ENCODE measurements at places on chromosomes 16 and 17. TPM values are rescaled to one million over a fixed set of nuclear protein-coding genes. Genes with fewer than 3 reads are reported as not detected.

G6PC1 gene
- total RNA-seq = not detected

CES3 gene
- total RNA-seq = not detected

CBX2 gene
- 4.6 TPM for total RNA-seq

DNA sequence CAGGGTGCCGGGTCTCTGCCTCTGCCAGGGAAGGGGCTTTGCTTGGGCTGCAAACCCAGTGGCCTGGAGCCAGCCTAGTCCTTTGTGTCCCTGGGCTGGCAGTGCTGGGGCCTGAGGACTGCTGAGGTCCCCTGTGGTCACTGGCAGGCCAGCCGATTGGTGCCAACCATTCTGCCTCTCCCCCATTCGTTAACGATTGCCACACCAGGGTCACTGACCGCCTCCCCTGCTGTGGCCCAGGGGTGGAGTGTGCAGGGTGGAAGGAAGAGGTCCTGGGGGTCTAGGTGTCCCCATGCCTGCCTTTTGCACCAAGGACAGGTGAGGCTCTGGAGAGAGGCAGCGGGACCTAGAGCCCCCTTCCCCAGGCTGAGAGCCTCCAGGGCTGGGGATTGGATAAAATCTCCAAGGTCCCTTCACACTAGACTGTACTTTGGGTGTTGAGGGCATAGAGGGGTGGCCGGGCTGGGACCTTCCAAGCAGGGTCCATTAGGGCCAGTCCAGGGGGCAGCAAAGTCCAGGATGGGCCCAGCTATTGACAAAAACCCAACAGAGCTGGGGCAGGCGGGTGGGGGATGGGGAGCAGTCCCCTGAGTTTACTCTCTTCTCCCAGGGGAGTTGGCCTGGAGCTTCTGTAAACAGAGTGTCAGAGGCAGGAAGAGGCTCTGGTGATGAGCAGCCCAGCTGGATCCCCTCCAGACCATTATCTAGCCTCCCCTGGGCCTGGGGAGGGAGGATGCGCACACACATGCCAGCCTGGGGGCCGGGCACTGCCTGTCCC lies 1.1 kb downstream of the VASN start:
- no peaks in the 10 kb centered on the region for H3K36me3 ChIP-seq
- peak overlapping the region; percentile 81 for H3K4me3 ChIP-seq
- DNase-seq = peak; percentile 79
- H3K27me3 ChIP-seq = no peaks in the 10 kb centered on the region
- H3K4me1 ChIP-seq = peaks cover 60% of the 10 kb centered on the region

- DNase-seq = no peak
- no peak overlapping the region for H3K27ac ChIP-seq
- H3K27me3 ChIP-seq = no peaks in the 10 kb centered on the region
Measured at GRCh38 chr17:20157001-20157310, 147.8 kb downstream of the SPECC1 start.

GRCh38 chr16:88917146-88917914 lies 50.9 kb upstream of the PABPN1L start:
- H3K27ac ChIP-seq = no peak overlapping the region
- no peak overlapping the region for H3K4me3 ChIP-seq
- H3K4me1 ChIP-seq = peaks cover 8% of the 10 kb centered on the region
- H3K27me3 ChIP-seq = no peaks in the 10 kb centered on the region

DNA sequence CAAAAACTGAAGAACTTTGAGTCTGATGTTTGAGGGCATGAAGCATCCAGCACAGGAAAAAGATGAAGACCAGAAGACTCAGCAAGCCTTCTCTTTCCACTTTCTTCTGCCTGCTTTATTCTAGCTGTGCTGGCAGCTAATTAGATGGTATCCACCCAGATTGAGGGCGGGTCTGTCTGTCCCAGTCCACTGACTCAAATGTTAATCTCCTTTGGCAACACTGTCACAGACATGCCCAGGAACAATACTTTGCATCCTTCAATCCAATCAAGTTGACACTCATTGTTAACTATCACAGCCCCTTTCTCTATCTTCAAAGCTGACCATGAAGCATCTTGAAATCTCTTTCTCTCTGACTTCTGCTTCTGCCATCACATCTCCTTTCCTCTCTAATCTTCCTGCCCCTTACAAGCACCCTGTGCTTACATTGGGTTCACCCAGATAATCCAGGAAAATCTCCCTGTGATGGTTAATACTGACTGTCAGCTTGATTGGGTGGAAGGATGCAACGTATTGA lies 115.9 kb upstream of the CDH13 start:
- no peaks in the 10 kb centered on the region for H3K4me1 ChIP-seq
- no peaks in the 10 kb centered on the region for H3K36me3 ChIP-seq
- no peak overlapping the region for H3K4me3 ChIP-seq
- H3K27me3 ChIP-seq = no peaks in the 10 kb centered on the region
- DNase-seq = no peak
- no peak overlapping the region for H3K27ac ChIP-seq

GRCh38 chr17:12492450-12492849 lies 173.2 kb upstream of the MYOCD start:
- no peaks in the 10 kb centered on the region for H3K27me3 ChIP-seq
- peaks cover 3% of the 10 kb centered on the region for H3K4me1 ChIP-seq
- H3K36me3 ChIP-seq = no peaks in the 10 kb centered on the region

DNA sequence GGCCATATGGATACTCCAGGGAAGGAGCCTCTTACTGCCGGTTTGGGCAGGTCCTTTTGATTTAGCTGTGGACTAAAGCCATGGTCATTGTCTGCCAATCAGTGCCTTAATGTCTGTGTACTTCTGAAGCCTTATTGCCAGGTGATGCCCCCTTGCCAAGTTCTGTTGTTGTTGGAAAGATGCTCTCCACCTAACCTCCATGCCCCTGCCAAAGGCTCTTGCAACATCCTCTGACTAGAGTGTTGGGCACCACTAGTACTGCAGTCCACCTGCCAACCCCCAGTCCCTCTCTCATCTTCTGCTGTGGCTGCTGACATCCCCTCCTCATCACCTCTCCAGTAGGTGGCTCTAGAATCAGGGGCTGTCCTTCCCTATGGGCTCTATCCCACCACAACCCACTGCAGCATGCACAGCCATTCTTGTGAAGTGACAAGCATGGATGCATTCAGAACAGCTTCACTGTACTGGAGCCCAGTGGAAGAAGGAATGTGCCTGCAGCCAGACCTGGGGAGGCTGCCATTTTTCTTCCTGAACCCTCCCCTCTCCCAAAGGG lies 375.3 kb upstream of the CDH5 start:
- H3K27ac ChIP-seq = no peak overlapping the region
- DNase-seq = no peak
- no peak overlapping the region for H3K4me3 ChIP-seq
- H3K4me1 ChIP-seq = no peaks in the 10 kb centered on the region

DNA sequence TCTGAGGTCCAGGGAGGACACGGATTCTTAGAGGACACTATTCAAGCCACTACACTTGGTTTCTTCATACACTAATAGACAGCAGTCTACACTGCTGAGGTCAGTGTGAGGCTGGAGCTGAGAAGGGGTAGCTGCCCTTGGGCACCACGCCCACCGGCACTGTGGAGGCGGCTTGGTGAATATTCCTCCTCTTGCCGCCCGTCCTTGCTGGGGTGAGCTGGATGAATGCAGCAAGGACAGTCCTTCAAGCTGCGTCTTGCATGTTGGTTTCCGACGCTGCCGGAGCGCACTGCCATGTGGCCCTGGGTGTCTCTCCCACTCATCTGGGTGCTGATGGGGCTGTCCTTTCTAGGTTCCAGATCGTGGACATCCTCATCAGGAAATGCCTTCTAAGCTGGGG lies 2.6 kb downstream of the ZNF205 start:
- peaks cover 15% of the 10 kb centered on the region for H3K4me1 ChIP-seq
- H3K36me3 ChIP-seq = peaks cover 44% of the 10 kb centered on the region
- H3K27ac ChIP-seq = no peak overlapping the region
- no peak overlapping the region for H3K4me3 ChIP-seq

- no peaks in the 10 kb centered on the region for H3K36me3 ChIP-seq
- no peak overlapping the region for H3K27ac ChIP-seq
- no peak overlapping the region for H3K4me3 ChIP-seq
- H3K27me3 ChIP-seq = no peaks in the 10 kb centered on the region
Measured at GRCh38 chr17:13199425-13199824, 181.6 kb upstream of the ELAC2 start.

DNA sequence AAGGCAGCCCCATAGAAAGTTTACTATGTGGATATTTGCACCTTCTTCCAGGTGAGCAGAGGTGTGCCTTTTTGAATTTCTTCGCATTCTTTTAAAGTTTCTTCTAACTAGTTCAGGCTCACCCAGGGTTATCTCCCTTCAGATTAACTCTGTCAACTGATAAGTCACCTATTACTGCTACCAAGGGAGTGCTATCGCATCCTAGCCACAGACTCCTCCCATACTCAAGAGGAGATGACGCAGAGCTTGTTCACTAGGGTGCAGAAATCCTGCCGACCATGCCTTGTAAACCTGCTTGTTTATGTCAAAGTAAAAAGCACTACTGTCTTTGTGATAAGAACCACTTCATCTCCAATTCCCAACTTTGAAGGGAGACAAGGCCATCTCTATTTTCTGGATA lies 390.1 kb downstream of the RBFOX1 start:
- DNase-seq = no peak
- no peak overlapping the region for H3K27ac ChIP-seq
- no peaks in the 10 kb centered on the region for H3K4me1 ChIP-seq
- H3K4me3 ChIP-seq = no peak overlapping the region
- H3K36me3 ChIP-seq = no peaks in the 10 kb centered on the region
